SHP77 (cell line): ENCODE measurements at places on chromosomes 3 and 15.

DNA sequence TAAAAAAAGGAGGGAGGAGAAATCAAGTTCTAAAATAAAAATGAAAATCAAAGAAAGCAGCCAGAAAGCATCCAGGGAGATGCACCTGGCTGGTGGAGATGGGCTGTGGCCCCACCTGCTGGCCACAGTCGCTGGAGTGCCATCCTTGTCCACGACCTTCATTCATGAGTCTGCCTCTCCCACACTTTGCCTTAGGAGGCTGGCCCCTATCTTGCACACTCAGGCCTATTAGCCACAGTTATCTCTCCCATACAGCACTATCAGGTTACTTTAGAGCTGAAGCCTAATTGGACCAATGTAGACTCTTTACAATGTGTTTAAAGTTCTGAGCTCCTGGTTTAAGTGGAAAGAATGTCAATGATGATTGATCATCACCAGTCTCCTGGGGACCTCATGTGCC is 392.0 kb upstream of the RORA start:
- peak; percentile 64 for DNase-seq

DNA sequence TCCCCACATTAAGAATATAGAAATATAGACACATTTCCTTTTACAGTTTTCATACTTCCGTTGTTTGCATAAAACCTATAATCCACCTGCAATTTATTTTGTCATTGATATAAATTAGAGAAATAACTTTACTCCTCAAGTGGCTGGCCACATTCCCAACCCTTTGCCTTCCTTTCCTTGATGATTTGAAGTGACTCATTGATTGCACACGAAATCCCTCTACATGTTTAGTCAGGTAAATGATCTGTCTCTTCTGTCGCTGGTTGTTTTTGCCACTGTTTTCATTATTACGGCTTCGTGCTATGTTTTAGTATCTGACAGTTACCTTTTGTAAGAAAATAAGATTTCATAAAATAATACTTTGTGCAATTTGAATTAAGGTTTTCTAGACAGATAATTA is 272.2 kb upstream of the NR2E3 start:
- no peak for DNase-seq

DNA sequence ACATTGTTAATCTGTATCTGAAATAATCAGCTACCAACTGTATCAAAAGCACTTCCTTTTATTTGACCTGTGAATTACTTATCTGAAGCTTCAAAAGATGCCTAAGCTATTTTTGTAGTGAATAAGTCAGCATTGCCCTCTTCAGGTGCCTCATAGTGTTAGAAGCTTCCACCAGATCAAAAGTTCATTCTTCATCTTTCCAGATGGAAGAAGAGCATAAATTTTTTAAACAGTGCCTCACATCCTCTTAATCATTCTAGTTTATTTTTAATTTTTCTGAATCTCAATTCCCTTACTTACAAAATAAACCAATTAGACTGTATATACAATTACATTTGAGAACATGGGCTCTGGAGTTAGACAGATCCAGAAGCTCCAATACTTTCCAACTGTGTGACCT is 65.0 kb downstream of the MYO5A start:
- no peak for DNase-seq

- DNase-seq: no peak
These were observed 36.5 kb upstream of the INSYN1 start for GRCh38 chr15:73789521-73790240.

GRCh38 chr3:99919694-99920093 is 102.0 kb downstream of the CMSS1 start:
- no peak for DNase-seq

DNA sequence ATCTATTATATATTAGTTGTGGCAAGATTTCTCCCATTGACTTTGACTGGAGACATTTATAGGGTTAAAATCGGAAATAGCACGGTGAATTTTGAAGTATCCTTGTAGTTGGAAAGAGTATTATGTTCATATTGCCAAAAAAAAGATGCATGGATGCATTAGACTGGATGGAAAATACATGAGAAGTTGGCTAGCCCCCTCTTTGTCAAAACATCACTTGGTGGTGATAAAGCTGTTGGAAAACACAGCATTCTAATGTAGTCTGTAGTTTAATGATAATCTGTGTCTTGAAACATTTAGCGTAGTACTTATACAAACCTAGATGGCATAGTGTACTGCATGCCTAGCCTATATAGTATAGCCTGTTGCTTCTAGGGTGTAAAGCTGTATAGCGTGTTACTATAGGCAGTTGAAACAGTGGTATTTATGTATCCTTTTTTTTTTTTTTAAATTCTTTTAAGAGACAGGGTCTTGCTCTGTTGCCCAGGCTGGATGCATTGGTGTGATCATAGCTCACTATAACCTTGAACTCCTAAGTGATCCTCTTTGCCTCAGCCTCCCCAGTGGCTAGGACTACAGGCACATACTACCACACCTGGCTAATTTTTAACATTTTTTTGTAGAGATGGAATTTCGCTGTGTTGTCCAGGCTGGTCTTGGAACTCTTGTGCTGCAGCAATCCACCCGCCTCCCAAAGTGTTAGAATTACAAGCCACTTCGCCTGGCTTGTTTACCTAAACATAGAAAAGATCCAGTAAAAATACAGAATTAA is 21.8 kb downstream of the CTNNB1 start:
- no peak for DNase-seq

DNA sequence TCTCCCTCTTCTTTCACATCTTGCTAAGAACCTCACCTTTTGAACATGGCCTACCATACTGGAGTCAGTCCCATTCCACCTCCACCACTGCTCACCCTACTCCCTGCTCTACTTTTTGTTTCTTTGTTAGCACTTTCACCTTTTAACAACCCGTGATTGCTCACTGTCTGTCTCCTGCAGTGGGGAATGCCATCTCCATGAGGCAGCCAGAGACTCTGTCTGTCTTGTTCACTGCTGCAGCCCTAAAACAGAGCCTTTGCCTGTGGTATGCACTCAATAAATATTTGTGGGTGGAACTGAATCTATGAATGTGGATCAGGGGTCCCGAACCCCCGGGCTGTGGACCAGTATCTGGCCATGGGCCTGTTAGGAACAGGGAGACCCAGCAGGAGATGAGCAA is 16.5 kb upstream of the TLE3 start:
- DNase-seq: no peak
